ENCODE measurements at places on chromosomes 11 and 22. TPM values are rescaled to one million over a fixed set of nuclear protein-coding genes. Genes with fewer than 3 reads are reported as not detected.
A peak's percentile ranks its signal among the peaks of the same experiment; 100 is the strongest.

DNA sequence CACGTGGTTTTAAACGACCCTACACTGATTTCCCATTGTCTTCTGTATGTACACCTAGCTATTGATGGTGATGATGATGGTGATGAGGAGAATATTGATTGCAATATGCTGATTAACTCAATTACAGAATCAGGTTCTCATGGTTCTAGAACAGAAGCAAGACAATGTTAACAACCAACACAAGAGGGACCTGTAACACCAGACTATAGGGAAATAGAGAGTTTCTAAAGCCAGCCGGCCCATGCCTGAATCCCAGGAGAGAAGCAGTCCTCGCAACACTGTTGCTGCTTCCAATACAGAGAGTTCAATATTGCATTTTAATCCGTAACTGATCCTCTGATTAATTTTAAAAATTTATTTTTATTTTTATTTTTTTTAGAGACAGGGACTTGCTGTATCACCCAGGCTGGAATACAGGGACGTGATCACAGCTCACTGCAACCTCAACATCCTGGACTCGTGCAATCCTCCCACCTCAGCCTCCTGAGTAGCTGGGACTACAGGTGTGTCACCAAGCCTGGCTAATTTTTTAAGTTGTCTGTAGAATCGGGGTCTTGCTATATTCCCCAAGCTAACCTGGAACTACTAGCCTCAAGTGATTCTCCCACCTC is 22.2 kb upstream of the UBASH3B start:
- no peak for DNase-seq

GRCh38 chr11:96188243-96189006 is 154.6 kb downstream of the MAML2 start:
- DNase-seq: peak; percentile 59

The CD6 gene
- total RNA-seq: 279 TPM

GRCh38 chr11:89436071-89436470 is 55.1 kb downstream of the NOX4 start:
- DNase-seq: no peak

DNA sequence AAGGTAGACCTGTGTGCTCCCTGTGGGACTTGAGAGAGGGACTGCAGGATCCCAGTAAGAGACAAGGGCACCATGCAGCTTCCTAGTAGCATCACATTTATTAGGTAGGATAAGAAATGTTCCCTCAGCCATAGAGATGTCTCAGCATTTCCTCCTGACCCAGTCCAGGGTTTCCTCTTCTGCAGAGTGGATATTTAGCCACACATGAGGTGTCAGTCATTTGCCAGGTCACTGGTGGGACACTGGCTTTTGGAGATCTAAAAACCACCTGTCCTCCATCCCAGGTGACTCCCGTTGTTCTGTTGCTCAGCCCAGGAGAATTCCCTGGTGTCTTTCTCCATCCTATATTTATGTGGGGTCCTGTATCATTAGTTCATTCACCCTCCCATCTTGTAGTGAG is 117.5 kb upstream of the NNMT start:
- DNase-seq: no peak
